Glomerular endothelial cell (primary cell): ENCODE measurements at places on chromosomes 6 and 20. TPM values are rescaled to one million over a fixed set of nuclear protein-coding genes. Genes with fewer than 3 reads are reported as not detected.

The GNRH2 gene
- total RNA-seq, result 0.48 TPM in 1 of 2 replicates, not detected in the other

The SMIM28 gene
- total RNA-seq, result not detected in 2 replicates

The ARFGAP1 gene
- 66.7 and 94.6 TPM in 2 replicates for total RNA-seq

The LIN28B gene
- 0.06 TPM in 1 of 2 replicates, not detected in the other for total RNA-seq

The TBXT gene
- not detected in 2 replicates for total RNA-seq

The FOXP4 gene
- 7.3 and 10.7 TPM in 2 replicates for total RNA-seq

The HTR1B gene
- total RNA-seq, result 0.58 and 3.4 TPM in 2 replicates

The RAET1G gene
- 0.58 TPM in 1 of 2 replicates, not detected in the other for total RNA-seq

The C6orf132 gene
- 2.1 and 2.2 TPM in 2 replicates for total RNA-seq

The ZNF334 gene
- 0.73 and 1.1 TPM in 2 replicates for total RNA-seq

The HAO1 gene
- not detected in 2 replicates for total RNA-seq

The MTO1 gene
- total RNA-seq, result 17.7 and 18.3 TPM in 2 replicates

The PROKR2 gene
- total RNA-seq, result not detected in 2 replicates

The SLC16A10 gene
- 0.29 TPM in 1 of 2 replicates, not detected in the other for total RNA-seq

The FGD2 gene
- total RNA-seq, result not detected in 2 replicates

The SNHG17 gene
- 21.1 and 38.3 TPM in 2 replicates for total RNA-seq

The CARMIL1 gene
- total RNA-seq, result 6.4 and 7.8 TPM in 2 replicates

The NNAT gene
- total RNA-seq, result 13.8 and 21.2 TPM in 2 replicates

The GABRR1 gene
- not detected in 2 replicates for total RNA-seq

The VSX1 gene
- total RNA-seq, result not detected in 2 replicates

The EMILIN3 gene
- total RNA-seq, result 0.15 and 0.53 TPM in 2 replicates

The C6orf15 gene
- total RNA-seq, result not detected in 2 replicates

The LY6G5B gene
- 2.6 and 7.9 TPM in 2 replicates for total RNA-seq

The NEU1 gene
- 82.6 and 83.5 TPM in 2 replicates for total RNA-seq

The STX11 gene
- 9.3 and 16.0 TPM in 2 replicates for total RNA-seq

The LY6G6D gene
- not detected in 2 replicates for total RNA-seq

The TM9SF4 gene
- total RNA-seq, result 44.2 and 52.2 TPM in 2 replicates

The MUC22 gene
- not detected in 2 replicates for total RNA-seq

The EEF1A2 gene
- total RNA-seq, result 2.5 and 4.6 TPM in 2 replicates

The MLN gene
- total RNA-seq, result not detected in 2 replicates

The LPIN3 gene
- 4.1 and 4.6 TPM in 2 replicates for total RNA-seq

The SNAI1 gene
- total RNA-seq, result 6.9 and 17.2 TPM in 2 replicates

The PLEKHG1 gene
- total RNA-seq, result 104 and 203 TPM in 2 replicates
